D721Med (cell line): ENCODE measurements at places on chromosomes 4 and X.

GRCh38 chr4:168496834-168497233 is at the start of gene PALLD:
TSS of gene PALLD (plus strand) at chr4:168497052.
- DNase-seq = no peak

- no peak for DNase-seq
Observed at GRCh38 chr4:182103614-182104319, 139.4 kb upstream of the TENM3 start.

- no peak for DNase-seq
Observed at GRCh38 chr4:25842229-25842845, 20.5 kb downstream of the SEL1L3 start.

DNA sequence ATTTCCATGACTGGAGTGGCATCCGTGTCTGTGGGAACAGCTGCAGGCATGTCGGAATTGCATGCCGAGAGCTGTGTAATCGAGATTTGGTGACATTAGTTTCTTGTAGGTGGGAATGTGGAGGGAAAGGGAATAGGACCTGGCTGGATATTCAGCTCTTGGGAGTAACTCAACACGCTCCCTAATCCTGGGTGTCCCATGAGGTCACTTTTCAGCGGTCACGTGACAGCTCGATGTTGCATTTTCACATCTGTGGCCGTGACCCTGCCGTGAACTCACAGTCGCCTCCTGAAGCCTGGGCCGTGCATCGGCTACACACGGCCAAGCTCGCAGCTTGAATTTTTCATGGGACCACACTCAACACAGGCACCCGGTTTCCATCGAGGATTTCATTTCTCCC is 25.8 kb upstream of the PSAPL1 start:
- no peak for DNase-seq

- no peak for DNase-seq
Observed at GRCh38 chr4:114488301-114488982, 110.2 kb upstream of the UGT8 start.

DNA sequence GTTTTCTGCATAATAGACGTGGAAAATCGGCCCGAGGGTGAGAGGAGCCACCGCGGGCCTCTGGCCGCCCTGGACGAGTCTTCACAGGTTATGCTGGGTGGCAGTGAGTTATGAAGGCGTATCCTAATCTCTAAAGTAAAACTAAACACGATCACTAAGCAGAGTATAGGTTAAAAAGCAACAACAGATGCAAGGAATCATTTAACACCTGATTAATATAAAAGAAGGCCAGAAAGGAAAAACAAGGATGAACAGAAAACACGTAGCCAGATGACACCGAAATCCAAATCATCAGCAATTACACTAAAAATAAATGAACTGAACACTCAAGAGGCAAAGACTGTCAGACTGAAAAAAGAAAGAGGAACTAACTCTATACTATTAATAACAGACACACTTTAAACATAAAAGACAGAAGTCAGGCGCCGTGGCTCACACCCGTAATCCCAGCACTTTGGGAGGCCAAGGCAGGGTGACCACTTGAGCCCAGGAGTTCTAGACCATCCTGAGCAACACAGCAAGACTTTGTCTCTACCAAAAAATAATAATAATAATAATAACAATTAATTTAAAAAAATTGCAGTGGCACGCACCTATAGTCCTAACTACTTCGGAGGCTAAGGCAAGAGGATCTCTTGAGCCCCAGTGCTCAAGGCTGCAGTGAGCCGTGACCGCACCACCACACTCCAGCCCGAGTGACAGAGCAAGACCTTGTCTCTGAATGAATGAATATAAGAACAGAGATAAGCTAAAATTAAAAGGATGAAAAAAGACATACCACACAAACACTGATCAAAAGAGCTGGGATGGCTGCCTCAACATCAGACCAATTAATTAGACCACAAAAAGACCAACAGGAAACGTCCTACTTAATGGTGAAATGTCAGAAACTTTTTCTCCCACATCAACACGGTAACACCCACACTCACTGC is 30.0 kb downstream of the CTBP1 start:
- no peak for DNase-seq

- DNase-seq = no peak
Observed at GRCh38 chrX:94121799-94122198, 447.8 kb downstream of the FAM133A start.

- DNase-seq = no peak
Observed at GRCh38 chrX:121163443-121163842, 116.0 kb downstream of the GLUD2 start.

DNA sequence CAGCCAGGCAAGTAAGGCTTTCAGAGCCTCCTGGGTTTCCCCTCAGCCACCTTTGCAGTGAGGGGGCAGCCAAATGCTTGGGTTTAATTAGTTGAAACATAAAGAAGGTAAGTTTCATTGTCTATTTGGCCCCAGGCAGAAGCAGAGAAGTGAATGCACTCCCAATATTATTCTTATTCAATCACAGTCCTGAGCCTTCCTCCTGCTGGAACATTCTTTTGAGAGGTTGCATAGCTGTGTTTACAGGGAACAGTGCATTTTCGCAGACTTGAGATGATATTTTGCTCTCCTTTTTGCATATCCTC is 13.9 kb downstream of the SLC2A9 start:
- no peak for DNase-seq

DNA sequence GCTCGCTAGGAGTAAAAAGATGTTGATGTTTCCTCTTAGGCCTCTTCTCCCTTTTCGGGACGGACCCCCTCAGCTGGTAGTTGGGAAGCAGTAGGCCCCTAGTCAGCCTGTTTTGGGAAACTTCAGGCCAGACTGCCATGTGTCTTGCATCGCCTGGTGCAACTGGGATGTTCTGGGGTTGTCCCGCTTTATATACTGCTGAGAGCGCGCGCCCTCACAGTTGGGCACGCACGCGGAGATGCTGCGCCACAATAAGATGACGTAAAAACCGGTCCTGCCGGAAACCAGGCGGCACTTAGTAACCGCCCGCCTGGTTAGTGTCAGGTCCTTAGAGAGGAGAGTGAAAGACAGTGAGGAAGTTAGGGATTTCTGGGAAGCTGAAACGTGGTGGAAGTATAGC is 231.3 kb upstream of the CT83 start:
- no peak for DNase-seq

- DNase-seq = no peak
Observed at GRCh38 chr4:76003035-76003434, 4.3 kb downstream of the CXCL9 start.

DNA sequence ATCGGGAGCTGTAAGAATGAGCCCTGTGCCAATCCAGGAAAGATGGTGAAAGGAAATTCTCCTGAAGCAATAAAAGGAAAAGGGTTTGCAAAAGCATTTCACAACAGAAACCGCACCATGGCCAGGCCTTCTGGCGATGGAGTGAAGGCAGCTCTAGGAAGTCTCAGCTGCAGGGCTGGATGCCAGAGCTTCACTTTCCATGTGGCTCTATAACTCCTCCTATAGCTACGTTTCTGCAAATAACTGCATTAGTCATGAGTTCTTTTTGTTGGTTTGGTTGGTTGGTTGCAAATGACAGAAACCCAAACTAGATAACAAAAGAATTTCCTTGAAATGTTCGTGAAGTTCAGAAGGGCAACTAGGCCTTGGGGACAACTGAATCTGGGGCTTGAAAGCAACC is 84.6 kb downstream of the RELL1 start:
- DNase-seq = no peak

DNA sequence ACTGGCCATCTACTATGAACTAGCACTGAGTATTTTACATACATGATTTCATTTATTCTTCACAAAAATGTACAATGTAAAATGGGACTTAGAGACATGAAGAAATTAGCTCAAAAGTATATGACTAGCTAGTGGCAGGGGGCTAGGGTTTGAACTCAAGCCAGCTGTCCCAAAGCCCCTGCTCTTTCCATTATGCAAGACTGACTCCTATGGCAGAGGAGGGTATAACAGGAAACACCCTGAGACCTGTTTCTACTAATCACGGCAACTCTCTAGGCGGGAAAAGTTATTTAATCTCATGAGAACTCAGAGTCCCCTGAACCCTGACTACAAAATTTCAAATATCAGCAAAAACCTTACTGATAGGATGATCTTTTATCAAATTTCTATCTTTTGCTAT is 150.6 kb downstream of the PRDM5 start:
- no peak for DNase-seq

- DNase-seq = no peak
Observed at GRCh38 chr4:113587640-113588275, 173.8 kb downstream of the CAMK2D start.

DNA sequence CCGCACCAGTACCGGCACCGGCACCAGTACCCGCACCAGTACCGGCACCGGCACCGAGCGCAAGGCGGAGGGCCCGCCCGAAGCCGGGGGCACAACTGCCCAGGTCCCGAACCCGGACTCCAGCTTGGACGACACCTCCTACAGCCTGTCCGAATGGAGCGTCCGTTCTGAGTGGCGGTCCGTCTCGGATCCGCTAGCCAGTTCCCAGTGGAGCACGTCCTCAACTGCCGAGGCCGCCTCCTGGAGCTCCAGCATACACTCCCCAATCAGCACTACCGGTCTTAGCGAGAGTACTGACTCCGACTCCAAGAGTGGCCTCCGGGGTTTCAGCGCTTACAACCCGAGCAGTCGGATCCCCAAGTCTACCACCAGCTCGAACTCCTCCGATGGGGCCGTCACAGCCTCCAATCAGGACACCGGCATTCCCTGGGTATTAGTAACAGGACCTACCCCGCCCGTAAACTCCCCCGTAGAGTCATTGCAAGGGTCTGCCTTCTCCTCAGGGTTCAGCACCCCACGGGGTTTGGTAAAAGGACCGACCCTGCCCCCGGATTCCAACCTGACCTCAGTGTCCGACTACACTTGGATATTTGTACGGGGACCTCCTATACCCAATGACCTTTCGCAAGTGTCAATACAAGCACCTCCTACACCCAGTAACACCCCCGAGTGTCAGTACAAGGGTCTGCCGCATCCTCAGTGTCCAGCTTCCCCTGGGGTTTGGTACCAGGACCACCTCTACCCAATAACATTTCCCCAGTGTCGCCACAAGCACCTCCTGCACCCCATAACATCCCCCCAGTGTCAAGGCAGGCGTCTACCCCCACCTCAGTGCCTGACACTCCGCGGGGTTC is 721 bp upstream of the MAOA start:
- DNase-seq = no peak

GRCh38 chr4:108382751-108383150 is 214.0 kb upstream of the LEF1 start:
- DNase-seq = no peak

DNA sequence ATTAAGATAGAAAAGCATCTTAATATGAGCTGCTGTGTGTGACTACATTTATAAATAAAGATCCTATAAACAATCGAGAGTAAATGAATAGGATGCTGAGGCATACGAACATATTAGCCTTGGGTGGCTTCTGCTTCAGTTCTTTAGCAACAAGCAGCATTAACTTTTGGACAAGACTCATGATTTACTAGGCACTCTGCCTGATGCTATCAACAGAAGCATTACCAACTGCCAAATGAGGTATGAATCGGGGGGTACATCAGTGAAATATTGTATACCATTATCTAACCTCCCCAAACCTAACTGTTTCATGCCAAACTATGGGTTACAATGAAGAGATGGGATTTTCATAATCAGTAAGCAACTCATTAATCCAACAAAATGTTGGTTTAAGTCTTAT is 113.1 kb downstream of the RAB28 start:
- DNase-seq = no peak

DNA sequence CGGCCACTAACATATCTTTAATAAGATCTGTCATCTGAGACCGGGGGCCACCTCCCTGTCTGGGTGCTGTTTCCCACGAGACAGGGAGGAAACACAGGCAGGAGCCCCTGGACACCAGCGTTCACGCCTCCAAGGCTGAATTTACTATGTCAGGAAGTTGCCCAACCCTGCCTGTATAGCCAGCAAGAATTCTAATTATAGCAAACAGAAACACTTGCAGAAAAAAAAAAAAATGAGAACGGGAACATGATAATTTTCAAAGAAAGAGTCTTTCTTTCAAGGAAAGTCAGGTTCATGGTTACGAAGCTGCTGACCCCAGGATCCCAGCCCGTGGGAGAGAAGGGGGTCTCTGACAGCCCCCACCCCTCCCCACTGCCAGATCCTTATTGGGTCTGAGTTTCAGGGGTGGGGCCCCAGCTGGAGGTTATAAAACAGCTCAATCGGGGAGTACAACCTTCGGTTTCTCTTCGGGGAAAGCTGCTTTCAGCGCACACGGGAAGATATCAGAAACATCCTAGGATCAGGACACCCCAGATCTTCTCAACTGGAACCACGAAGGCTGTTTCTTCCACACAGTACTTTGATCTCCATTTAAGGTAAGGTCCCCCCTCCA is at the start of gene IL3RA:
Gene IL3RA, plus strand, starts transcription at position 455 of the 613 bp plus-strand sequence. CDS start 4,981 bp downstream, outside the sequence.
- DNase-seq = no peak

- DNase-seq = no peak
Observed at GRCh38 chr4:130393642-130394041, 1297.7 kb downstream of the C4orf33 start.

DNA sequence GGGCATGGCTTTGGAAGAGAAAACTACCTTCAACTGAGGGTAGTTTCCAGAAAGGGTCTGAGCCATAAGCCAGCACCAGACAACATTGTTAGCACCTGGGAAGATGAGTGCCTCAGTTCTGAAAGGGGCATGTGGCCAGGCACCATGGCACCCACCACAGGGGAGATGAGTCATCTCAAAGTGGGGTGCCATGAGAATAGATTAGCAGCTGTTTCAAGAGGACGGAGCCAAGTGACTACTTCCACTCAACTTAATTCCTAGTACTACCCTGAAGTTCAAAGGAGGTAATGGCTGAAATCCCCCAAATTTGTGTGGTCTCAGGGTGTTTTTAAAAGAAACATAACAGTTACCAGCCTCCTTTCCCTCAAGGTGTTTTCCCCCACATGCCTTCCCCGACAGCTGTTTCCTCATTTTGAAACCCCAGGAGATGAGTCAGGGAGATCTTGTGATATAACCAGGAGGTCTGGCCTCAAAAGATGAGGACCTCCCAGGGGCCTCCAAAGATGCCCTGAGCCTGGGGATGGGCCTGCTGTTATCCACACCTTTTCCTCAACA is 27.8 kb upstream of the FTHL17 start:
- DNase-seq = no peak

DNA sequence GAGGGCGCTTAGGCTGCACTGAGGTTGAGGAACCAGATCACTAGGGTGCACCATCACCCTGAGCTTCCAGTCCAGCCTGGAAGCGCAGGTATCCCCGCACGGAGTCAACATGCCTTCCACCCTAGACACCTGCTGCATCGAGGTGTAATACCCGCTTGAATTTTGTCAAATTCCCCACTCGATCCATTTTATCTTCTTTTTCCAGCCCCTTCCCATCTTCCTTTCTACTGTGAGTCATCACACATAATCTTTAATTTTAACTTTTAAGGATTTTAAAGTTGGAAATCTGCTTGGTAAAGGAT is 821 bp downstream of the PLK4 start:
- peak; percentile 40 for DNase-seq

DNA sequence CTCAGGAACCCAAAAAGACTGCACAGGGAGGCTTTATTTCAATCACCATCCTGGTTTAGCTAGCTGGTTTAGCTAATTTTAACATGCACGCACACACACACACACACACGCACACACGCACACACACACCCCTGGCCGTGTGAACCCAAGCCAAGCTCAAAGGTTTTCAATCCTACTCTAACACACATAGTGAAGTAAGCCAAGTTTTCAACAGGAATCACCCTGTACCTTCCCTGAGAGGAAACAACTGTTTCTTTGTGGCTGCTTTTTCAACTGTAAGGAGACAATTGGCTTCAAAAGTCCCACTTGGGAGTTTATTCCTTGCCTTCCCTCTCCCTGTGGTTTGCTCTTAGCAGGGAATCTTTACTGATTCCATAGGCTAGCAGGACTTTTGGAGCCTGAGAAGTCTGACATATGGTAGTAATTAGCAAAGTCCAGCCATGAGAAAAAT is 98.9 kb upstream of the BMP3 start:
- no peak for DNase-seq
